Stimulated activated CD8-positive, alpha-beta memory T cell treated with anti-CD3 and anti-CD28 coated beads, Interleukin-4, amount 100 ng/mL, for 1 hour (primary cell): ENCODE measurements at places on chromosomes 7 and 10.

DNA sequence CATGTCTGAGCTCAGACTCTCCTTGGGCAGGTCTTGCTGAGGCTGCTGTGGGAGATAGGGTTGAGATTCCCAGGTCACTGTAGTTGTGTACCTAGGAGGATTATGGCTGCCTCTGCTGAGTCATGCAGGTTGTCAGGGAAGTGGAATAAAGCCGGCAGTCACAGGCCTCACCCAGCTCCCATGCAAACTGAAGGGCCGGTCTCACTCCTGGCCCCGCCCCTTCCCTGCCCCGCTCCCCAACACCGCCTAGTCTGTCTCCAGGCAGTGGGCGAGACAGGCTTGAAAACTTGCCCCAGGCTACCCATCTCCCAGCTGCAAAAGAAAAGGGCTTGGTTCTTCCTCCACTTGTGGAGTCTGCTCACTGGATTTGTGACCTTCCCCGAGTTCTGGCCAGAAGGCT is 41.6 kb upstream of the SDHAF3 start:
- DNase-seq = no peak

DNA sequence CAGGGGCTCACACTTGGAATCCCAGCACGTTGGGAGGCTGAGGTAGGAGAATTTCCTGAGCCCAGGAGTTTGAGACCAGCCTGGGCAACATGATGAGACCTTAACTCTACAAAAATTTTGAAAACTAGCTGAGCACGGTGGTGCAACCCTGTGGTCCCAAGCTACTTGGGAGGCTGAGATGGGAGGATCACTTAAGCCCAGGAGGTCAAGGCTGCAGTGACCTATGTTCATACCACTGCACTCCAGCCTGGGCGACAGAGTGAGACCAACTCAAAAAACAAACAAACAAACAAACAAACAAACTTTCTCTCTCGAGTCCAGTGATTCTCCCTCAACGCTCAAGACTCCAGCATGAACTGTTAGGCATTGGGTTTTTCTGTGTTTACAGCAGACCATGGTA is 2.0 kb upstream of the TYSND1 start:
- DNase-seq = no peak

DNA sequence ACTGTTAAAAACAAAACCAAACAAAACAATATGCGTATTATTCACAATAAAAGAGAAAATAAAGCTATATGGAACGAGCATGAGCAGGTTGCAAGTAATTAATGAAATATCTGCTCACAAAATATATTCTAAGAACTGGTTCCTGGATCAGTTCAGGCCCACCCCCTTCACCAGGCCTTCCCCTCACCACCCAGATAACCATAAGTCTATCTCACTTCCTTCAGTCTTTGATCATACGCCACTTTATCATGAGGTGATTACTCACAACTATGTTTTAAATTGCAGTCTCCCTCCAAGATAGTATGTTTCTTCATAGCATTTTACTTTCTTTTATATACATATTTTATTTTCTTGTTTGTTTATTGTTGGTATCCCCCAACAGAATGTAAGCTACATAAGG is 263.1 kb upstream of the HGF start:
- DNase-seq = no peak

DNA sequence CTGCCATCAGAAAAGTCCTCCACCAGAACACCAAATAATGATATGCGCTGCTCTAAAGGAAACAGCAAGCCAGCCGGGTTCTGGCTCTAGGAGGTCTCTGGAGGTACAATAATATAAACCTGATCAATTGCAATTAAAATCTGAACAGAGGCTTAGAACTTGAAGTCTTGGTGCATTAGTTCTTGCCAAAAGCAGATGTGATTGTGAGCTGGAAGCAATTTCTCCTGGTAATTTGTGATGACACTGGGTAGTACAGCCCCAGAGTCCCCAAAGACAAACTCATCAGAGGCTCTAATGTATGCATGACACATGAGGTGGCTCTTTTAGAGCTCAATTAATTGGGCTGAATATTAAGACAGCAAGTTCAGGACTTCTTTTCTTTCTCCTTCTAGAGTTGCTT is 3.3 kb downstream of the ETV1 start:
- no peak for DNase-seq

DNA sequence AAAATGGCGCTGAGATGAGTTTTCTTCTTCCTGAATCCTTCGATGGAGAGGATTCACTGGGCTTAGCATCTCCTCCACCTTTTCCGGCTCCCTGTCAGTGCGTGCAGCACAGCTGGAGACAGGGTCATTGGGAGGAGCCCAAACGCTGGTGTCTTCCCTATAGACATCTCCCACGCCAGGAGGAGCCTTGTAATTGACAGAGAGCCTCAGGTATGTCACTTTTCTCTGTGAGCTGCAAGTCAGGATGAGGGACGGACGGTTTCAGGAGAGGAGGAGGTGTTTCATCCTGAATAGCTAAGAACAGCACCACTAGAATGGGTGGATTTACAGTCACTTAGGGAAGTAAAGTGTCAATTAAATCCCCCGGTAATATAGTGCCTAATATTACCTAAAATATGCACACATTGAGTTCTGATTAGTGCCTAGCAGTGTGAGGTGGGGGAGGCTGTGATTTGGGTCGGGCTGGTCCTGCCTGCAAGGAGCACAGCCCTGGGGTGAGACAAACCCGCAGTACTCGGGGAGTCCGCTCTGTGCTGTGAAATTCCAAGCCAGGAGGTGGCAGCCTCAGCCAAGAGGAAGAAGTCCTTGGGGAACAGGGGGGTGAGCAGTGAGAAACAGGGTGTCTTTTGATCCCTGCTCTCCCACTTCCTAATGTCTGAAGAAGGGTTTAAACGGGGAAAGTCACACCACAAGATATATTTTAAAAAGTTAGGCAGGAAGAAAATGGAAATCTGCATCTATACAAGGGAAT is 28.2 kb downstream of the IL15RA start:
- no peak for DNase-seq

- no peak for DNase-seq
Observed at GRCh38 chr7:94382132-94382531, 12.6 kb upstream of the COL1A2 start.

- DNase-seq = no peak
Observed at GRCh38 chr10:28807760-28808613, 130.7 kb downstream of the BAMBI start.

- no peak for DNase-seq
Observed at GRCh38 chr10:97032624-97033023, 153.1 kb downstream of the SLIT1 start.

GRCh38 chr7:31890198-31890597 is 180.0 kb downstream of the PDE1C start:
- no peak for DNase-seq

- DNase-seq = no peak
Observed at GRCh38 chr7:92255308-92255707, 9.5 kb downstream of the ANKIB1 start.

- DNase-seq = no peak
Observed at GRCh38 chr7:22665923-22666322, 61.1 kb upstream of the IL6 start.

DNA sequence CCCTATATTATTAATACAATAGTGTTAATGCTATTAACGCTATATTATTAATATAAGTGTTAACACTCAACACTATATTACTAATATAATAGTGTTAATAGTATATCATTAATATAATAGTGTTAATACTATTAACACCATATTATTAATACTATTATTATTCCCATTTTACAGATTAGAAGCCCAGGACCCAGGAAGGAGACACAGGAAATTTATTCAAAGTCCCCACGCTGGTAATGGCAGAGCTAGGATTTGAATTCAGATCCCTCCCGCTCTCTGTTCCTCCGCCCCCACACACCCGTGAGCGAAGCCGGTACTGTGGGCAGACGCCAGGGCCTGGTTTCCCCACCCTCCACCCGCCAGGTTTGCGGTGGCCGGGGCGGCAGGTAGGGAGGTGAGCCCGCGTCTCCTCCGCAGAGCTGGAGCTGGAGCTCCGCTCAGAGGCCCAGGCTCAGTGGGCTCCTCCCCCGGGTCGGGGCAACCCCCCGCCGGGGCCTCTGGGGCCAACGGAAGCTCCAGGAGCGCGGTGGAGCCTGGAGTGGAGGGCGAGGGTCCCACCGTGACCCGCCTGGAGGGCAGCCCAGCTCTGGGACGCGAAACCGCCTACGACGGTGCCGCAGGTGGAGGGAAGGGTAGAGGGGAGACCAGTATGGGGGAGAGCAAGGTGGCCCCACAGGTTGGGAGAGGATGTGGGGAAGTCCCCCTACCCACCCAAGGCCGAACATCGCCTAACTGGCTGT is at the start of gene TMEM225B:
Gene TMEM225B (plus strand): TSS at position 506 of the 740 bp plus-strand sequence. CDS start 6,122 bp downstream, outside the sequence.
- DNase-seq = no peak

GRCh38 chr10:43304687-43305333 is 37.9 kb upstream of the RASGEF1A start:
- DNase-seq = peak; percentile 32

DNA sequence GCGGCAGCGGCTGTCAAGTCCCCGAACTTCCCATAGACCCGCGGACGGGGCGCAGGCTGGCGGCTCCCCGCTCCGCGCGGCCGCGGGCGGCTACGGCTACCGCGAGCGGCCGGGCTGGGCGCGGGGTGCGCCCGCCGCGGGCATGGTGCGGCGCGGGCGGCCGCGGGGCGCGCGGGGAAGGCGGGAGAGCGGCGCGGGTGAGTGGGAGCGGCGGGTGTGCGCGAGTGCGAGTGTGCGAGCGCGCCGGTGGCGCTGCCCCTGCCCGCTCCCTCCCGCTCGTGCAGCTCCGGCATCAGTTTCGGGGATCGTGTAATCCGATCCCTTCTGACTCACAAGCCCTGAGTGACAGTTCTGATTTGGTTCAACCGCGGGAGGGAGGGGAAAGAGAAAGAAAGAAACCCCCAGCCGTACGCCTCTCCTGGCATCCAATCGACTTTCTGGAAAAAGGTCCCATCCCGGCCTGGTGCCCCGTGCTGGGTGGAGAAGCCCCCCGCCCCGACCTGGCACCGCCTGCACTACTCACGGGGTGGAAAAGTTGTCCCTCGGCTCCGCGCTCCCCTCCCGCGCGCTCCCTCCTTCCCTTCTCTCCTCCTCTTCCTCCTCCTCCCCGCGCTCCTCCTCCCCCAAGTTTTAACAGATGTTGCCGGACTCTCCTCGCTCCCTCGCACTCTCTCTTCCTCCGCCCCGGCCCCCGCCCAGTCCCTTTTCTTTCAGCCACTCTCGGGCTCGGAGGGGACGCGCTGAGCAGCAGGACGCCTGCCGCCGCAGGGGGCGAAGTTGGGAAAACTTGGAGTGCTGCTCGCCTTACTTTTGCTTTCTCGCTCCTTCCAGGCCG is at the start of gene GLI3:
Gene GLI3 (minus strand): TSS at position 234 of the 835 bp plus-strand sequence. CDS start 13,956 bp downstream, outside the sequence.
- no peak for DNase-seq

- no peak for DNase-seq
Observed at GRCh38 chr10:80268938-80269588, 20.4 kb downstream of the MAT1A start.

- DNase-seq = no peak
Observed at GRCh38 chr10:105925045-105925785, 1239.3 kb downstream of the SORCS1 start.

GRCh38 chr7:83520726-83521125 is 128.2 kb downstream of the SEMA3E start:
- DNase-seq = no peak

DNA sequence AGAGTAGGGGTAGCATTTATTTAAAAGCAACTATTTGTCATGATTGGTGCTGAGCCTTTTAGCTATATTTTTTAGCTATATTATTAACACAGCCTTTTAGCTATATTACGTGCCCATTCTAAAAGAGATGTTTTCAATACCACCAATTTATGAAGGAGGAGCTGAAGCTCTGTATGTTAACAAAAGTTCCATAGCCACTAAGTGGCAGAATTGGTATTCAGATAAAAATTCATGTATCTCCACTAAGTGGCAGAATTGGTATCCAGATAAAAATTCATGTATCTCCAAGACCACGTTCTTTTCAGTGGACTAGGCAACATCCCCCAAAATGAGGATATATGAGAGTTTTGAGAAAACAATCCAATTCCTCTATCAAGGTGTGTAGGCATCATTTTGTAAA is 268.6 kb downstream of the HGF start:
- DNase-seq = no peak

GRCh38 chr7:18680576-18680975 is 185.0 kb downstream of the HDAC9 start:
- no peak for DNase-seq

DNA sequence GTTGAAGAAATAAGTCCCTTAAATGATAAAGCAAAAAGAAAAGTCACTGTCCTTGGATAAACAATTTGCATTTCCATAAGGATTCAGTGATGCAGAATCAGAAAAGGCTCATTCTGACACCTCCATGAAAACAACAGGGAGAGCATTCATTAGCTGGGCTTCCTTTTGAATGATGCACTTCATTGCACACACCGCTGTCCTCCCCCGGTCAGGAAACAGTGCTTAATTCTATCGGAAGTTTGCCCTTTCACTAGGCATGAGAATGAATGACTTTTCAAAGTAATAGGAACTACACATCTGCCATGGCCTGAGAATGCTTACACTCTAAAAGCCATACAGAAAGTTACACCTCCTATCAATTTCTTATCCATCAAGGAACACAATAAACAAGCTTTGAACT is 4.2 kb downstream of the PCDH15 start:
- no peak for DNase-seq

DNA sequence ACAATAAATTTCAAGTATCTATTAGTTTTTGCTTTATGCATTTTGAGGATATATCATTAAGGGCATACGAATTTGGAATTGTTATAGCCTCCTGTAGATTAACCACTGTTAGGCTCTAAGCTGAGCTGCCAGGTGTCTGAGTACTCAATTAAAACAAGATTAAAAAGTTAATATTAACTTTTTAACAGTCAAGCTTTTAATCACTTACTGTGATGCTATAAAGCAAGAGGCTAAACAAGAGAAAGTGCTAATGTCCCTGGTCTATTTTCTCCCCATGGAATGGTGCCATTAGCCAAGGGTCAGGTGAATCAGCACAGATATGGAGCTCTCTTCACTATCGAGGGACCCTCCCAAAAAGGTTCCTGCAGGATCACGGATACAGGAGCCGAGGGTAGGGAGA is 9.7 kb downstream of the GSAP start:
- DNase-seq = no peak

- DNase-seq = no peak
Observed at GRCh38 chr7:116859323-116859722, 3.1 kb upstream of the CAPZA2 start.

GRCh38 chr10:122267849-122268737 is 3.0 kb upstream of the BTBD16 start:
- peak; percentile 14 for DNase-seq

- no peak for DNase-seq
Observed at GRCh38 chr7:43484678-43485395, 98.1 kb upstream of the STK17A start.

DNA sequence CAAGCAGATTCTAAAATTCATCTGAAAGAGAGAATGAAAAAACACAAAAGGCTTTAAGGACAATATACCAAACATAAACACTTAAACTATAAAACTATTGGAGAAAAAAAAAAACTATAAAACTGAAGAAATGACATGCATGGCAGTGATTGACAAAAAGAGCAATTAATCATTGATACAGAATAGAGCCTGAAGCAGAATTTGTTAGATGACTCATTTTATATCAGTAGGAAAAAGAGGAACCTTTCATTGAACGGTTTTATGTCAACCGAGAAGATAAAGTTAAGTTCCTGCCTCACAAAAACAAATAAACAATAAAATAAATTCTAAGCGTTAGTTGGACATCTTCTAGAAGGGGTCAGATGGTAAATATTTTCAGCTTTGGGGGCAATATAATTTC is 23.3 kb downstream of the NPY start:
- no peak for DNase-seq
